ENCODE measurements at places on chromosomes 12 and 14.

GRCh38 chr12:54989829-54990228 lies 5.3 kb upstream of the TESPA1 start:
- DNase-seq = no peak

- DNase-seq = no peak
Measured at GRCh38 chr12:109120095-109120494, 3.7 kb downstream of the ACACB start.

DNA sequence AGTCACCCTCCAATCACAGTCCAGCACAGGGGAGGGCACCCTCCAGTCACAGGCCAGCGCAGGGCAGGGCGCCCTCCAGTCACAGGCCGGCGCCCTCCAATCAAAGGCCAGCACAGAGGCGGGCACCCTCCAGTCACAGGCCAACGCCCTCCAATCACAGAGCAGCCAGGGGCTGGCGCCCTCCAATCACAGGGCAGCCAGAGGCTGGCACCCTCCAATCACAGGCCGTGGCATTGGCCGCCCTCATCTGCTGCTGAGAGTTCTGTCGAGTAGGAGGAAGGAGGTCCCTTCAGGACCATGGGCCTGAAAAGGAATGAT lies 26.6 kb downstream of the DDX51 start:
- no peak for DNase-seq

GRCh38 chr12:102120886-102121285 lies 903 bp downstream of the PARPBP start:
- no peak for DNase-seq

GRCh38 chr12:90484094-90484493 lies 470.9 kb downstream of the CCER1 start:
- DNase-seq = no peak

GRCh38 chr12:127515941-127516340 lies 751.0 kb upstream of the TMEM132C start:
- no peak for DNase-seq

GRCh38 chr14:103000291-103000921 lies 56.9 kb downstream of the CDC42BPB start:
- DNase-seq = no peak

DNA sequence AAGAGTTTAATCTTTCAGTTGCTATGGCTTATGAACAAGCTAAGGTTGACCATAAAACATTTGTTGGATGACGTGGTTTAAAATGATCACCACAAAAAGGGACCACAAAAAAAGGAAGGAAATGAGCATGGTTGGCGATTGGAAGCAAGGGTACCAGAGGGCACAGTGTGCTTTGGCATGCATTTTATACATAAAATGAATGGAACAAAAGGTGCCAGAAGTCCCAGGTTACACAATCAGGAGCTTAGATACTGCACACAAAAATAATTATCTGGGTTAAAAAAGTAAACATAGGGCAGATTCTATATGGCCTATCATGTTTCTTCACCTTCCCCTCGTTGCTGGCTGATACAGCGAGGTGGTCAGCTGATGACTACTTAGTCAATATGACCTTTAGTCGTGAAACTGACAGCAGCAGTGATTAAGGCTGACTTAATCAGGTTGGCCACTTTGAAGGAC lies 50.7 kb downstream of the ZC3H14 start:
- DNase-seq = no peak

DNA sequence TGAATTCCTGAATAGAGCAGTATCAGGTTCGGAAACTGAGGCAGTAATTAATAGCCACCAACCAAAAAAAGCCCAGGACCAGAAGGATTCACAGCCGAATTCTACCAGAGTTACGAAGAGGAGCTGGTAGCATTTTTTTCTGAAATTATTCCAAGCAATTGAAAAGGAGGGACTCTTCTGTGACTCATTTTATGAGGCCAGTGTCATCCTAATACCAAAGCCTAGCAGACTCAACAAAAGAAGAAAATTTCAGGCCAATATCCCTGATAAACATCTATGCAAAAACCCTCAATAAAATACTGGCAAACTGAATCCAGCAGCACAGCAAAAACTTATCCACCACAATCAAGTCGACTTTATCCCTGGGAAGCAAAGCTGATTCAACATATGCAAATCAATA lies 202.3 kb upstream of the SLC16A7 start:
- no peak for DNase-seq

DNA sequence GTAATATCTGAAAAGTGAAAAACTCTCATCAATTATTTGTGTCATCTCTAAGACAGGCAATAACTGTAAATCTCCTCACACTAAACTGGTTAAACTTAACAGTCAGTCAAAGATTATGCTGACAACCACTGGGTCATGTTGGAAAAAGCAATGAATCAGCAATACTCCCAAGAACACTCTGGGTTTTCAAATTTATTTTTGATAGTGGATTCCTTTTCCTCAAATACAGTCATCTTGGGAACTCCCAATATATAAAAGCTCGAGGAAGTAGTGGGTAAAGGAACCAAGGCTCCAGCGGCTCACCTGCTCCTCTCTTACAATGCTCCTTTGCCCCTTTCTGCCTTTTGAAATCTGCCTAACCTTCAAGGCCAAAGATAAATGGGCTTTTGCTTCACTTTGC lies 70.0 kb downstream of the ARMH4 start:
- DNase-seq = no peak

DNA sequence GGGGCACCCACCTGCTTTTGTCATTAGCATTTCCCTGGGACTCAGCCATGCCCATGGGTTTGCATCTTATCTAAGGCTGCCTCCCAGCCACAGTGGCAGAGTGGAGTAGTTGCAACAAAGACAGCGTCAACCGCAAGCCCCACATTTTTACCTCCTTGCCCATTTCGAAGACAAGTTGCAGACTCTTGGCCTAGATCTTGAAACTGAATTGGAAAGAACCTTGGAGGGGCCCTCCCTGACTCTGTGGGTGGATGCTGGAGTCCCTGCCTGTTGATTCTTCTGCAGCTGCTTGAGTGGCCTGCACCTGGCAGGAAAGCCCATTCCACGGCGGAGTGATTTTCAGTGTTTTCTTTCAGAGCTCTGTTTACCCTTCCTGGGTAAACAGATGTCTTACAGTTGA lies 309.0 kb downstream of the VRK1 start:
- DNase-seq = no peak

- no peak for DNase-seq
Measured at GRCh38 chr14:68401855-68402254, 391.0 kb downstream of the ZFP36L1 start.

DNA sequence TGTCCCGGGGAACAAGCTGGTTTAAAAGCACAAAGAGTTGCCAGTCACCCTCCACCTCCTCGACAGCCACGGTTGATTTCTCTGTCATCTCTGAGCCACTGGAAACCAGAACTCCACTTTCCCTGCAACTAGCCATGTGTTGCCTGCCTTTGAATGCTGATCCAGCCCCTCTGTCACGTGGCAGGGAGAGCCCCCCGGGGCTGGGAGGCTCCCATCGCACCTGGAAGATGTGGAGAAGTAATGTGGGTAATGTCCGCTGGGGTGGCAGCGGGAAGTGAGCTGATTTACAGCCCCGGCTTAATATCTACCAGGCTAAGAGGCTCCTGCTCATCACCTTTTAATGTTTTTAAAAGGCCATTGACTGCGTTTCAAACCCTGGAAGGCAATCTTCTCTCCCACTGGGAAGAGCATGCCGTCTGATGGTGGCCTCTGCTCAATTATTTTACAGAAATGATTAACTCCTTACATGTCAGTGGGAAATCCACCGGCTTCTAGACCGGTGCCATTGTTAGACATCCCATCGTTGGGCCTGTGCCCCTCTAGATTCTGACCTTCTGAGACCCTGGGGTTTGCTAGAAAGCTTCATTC lies 7.4 kb downstream of the PRIMA1 start:
- DNase-seq = no peak

DNA sequence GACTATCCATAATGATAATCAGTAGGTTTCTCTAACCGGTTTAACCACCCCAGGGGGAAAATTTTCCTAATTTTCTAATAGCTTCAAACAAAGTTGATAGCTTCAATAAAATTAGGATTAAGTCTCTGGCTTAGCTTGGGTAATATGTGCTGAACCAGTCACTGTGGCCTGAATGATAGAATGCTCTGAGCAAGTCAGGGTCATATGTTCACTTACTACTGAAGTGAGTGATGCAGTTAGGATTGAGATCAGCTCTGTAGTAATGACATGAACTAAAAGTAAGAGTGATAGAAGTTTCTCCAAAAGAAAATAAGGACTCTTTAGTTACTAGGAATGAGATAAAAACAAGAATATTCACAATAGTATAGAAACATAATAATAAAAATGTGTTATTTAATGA lies 32.6 kb downstream of the ETNK1 start:
- DNase-seq = no peak

- DNase-seq = no peak
Measured at GRCh38 chr14:101845896-101846295, 84.4 kb downstream of the PPP2R5C start.

DNA sequence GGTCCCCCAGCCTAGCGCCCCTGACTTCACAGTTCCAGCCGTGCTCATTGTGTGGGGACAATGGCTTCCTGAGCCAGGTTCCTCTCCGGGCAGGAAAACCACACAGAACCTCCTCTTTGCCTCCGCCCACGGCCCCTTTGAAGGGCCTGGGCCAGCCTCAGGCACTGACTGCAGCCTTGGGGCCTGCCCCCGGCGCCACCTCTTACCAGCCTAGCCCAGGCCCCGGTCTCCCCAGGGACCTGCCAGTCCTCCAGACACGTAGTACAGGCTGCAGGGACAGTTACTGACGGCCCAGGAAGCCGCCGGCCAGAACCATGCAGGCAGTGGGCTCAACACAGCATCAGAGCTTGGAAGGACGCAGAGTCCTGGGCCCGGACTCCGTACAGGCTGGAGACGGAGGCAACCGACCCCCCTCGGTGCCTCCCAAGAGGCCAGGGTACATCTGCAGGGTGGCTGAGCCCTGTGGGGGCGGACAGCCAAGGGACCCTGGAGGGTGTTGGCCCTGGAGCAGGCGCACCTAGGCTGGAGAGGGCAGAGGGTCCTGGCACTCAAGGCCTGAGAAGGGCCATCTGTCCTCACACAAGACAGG lies 20.9 kb upstream of the NUDT14 start:
- DNase-seq = no peak

- DNase-seq = no peak
Measured at GRCh38 chr14:68404146-68404527, 388.7 kb downstream of the ZFP36L1 start.

GRCh38 chr14:61319086-61319485 lies 2.3 kb upstream of the PRKCH start:
- no peak for DNase-seq

DNA sequence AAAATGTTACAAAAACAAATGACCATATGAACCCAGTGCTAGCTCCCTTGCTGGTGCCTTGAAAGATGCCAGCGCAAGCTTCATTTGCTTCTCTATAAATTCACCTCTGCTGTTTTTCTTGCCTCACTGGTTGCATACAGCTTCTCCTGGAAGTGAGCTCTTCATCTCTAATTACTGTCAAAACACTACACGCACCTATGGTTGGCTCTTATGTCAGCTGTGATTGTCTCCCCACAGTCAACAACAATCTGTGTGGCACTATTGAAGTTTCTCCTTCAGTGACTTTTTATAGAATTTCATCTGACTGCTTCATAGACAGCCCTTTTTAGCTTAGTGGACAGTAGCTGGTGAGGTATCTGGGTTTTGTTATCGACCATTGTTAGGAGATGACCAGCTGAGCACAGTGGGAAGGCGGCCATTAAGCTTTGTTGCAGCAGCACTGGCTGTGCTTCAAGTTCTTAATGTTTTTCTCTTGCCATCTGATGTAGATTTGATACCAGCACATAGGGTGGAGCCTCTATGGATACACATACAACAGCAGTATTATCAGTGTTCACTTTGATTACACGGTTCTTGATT lies 131.8 kb downstream of the KITLG start:
- no peak for DNase-seq

GRCh38 chr14:31934767-31935266 lies 142.3 kb upstream of the ARHGAP5 start:
- DNase-seq = no peak

- no peak for DNase-seq
Measured at GRCh38 chr14:60970146-60970545, 10.7 kb downstream of the TRMT5 start.

GRCh38 chr12:75982979-75983660 lies 48.5 kb downstream of the PHLDA1 start:
- no peak for DNase-seq

- DNase-seq = no peak
Measured at GRCh38 chr12:93573552-93574223, 1.2 kb downstream of the SOCS2 start.

DNA sequence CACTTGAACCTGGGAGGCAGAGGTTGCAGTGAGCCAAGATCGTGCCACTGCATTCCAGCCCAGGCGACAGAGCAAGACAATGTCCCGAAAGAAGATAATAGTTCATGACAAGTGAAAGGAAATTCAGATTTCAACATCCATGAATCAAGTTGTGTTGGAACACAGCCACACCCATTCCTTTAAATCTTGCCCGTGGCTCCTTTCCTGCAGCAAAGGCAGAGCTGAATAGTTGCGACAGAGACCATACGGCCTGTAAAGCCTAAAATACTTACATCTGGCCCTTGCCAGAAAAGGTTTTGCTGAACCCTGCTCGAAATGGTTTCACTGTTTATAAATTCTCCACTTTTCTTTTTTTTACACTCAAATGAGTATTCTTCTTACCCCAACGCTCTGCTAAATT lies 17.7 kb upstream of the ITPK1 start:
- no peak for DNase-seq

GRCh38 chr12:52772188-52772587 lies 5.0 kb downstream of the KRT76 start:
- DNase-seq = no peak

- no peak for DNase-seq
Measured at GRCh38 chr12:12723149-12723680, 6.0 kb downstream of the CDKN1B start.

DNA sequence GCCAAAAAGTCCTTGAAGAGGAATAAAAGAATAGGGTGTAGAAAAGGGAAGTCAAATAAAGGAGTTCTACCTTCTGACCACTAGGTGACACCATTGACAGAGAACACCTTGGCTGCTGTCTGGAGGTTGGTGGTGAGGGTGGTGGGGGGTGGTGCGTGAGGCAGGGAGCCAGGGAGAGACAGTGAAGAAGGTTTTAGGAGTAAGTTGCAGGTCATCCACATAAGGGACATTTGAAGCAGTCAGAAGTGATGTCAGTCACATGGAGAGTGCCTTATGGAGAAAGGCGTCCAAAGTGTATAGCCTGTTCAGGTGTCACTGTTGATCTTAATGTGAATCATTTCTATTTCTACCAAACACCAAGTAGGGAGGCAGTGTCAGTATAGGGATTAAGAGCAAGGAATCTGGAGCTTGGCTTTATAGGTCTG lies 279.3 kb upstream of the DDHD1 start:
- no peak for DNase-seq

- DNase-seq = no peak
Measured at GRCh38 chr14:63401646-63402045, 82.9 kb upstream of the GPHB5 start.

DNA sequence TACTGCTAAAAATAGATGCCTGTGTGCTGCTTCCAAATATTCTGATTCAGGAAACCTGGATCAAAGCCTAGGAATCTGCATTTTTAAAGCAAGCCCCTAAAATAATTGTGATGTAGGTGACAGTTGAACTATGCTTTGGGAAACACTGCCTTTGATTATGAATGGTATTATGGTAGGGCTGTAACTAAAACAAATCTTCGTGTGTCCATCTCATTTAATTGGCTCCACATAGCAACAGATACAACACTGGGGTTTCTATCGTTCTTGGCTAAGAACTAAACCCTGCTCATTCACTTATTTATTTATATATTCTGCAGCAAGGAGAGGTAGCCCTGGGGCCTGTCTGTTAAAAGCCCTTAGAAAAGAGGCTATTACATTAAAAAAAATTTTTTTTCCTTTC lies 23.0 kb upstream of the ITGA5 start:
- DNase-seq = no peak
